ENCODE measurements at places on chromosomes 2 and 18. TPM values are rescaled to one million over a fixed set of nuclear protein-coding genes. Genes with fewer than 3 reads are reported as not detected.

The FSHR gene
- total RNA-seq = 0.28 TPM

The ITPRIPL1 gene
- 1.5 TPM for total RNA-seq

The CERKL gene
- total RNA-seq = not detected

The ZNF804A gene
- not detected for total RNA-seq

DNA sequence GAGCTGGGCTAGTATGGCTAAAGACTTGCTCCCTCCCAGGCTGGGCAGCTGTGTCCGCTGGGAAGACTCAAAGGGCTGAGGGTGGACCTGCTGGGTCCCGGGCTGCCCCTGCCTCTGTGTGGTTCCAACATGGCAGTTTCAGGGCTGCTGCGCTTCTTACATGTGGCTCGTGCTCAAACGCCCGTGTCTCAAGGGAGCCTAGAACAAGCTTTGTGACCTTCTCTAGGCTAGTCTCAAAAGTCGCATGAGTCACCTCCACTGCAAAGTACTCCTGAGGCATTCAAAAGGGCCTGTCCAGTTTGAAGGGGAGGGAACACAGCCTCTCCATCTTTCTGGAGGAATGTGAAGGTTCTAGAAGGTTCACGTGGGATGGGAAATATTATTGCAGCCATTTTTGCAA lies 44.7 kb upstream of the RAB31 start:
- DNase-seq = no peak

The PROKR1 gene
- total RNA-seq = not detected

GRCh38 chr2:37326285-37326684 lies 1.7 kb upstream of the PRKD3 start:
- peak; percentile 72 for DNase-seq

The TMEM163 gene
- 3.1 TPM for total RNA-seq

The KATNAL2 gene
- total RNA-seq = 3.7 TPM

The LYPD6B gene
- total RNA-seq = not detected

- DNase-seq = no peak
These were observed 199.2 kb downstream of the KCNS3 start for GRCh38 chr2:18077704-18078103.

The SERPINB4 gene
- total RNA-seq = not detected

GRCh38 chr2:120470041-120470965 lies 124.4 kb downstream of the INHBB start:
- peak; percentile 92 for DNase-seq

The COPS8 gene
- total RNA-seq = 106 TPM

The TRIM54 gene
- 136 TPM for total RNA-seq

- DNase-seq = no peak
These were observed 289.6 kb upstream of the RAB6C start for GRCh38 chr2:129689653-129690448.

DNA sequence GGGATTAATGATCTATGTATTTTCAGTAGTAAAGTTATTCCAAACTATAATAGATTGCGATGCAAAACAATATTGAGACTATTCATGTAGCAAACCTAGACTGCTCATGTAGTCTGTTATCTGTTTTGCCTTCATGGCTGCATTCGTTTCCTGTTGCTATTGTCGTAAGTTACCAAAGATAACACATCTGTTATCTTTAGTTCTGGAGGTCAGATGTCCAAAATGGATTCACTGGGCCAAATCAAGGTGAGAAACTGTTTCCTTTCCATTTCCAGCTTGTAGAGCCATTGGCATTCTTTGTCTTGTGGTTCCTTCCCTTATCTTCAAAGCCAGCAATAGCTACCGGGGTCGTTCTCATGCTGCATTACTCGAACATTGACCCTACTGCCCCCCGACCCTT lies 20.9 kb downstream of the ITGAV start:
- DNase-seq = no peak

DNA sequence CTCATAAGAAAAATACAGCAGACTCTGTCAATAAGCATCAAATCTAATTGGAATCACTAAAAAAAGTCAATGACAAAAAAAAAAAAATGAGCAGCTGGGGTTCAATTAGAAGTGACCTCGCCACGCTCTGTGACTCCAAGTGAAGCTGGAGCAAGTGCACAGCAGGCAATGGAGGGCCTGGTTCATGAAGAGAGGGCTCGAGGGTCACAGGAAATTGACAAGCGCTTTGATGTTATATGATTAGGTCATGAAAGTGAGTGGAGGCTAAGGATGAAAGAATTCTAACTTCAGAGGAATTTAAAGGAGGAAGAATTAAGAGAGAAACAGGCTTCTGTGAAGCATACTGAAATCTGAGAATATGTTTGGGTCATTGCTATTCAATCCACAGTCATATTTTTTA lies 85.4 kb upstream of the TMEM18 start:
- DNase-seq = no peak

DNA sequence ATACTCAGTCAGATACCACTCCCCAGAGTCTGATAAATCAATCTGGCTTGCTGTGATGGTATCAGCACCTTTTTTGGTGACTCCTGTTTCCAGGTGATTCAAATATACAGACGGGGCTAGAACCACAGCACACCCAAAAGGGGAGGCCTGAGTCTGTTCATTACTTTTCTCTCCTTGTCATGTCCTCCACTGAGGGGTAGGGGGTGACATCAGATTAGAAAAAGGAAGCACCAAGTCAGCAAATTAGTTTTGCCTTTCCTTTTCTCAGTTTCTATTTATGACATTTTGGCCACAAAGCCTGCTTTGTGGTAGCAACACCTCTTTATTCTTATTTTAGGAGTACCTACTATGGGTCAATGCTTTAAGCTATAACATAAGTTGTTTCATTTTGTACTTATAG lies 127.4 kb downstream of the CCDC102B start:
- no peak for DNase-seq

GRCh38 chr2:196206804-196207203 lies 35.4 kb upstream of the STK17B start:
- no peak for DNase-seq

GRCh38 chr18:1104181-1104881 lies 199.7 kb downstream of the ADCYAP1 start:
- DNase-seq = no peak

DNA sequence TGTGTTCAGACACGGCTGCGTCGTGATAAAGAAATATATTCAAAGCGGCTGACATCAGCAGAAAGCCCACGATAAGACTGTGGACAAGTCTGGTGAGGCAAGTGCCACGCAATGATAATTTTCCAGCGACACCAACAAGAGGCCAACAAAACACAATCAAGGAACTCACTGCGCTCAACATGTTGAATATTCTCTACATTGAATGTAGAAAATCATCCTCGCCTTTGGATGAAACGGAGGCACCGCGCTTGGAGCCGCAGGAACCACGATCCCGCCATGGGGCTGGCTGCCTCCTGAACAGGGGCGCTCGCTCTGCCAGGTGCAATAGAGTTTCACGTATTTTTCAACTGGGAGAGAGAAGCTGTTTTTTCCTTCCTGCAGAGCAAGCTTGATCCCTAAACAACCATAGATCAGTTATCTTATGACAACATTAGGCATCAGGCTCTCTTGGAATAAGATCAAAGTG lies 220.3 kb downstream of the ATAD2B start:
- DNase-seq = no peak

GRCh38 chr18:54263904-54264336 lies 5.4 kb upstream of the POLI start:
- no peak for DNase-seq

- peak; percentile 66 for DNase-seq
These were observed 59.9 kb downstream of the SUMO1 start for GRCh38 chr2:202178346-202178958.

DNA sequence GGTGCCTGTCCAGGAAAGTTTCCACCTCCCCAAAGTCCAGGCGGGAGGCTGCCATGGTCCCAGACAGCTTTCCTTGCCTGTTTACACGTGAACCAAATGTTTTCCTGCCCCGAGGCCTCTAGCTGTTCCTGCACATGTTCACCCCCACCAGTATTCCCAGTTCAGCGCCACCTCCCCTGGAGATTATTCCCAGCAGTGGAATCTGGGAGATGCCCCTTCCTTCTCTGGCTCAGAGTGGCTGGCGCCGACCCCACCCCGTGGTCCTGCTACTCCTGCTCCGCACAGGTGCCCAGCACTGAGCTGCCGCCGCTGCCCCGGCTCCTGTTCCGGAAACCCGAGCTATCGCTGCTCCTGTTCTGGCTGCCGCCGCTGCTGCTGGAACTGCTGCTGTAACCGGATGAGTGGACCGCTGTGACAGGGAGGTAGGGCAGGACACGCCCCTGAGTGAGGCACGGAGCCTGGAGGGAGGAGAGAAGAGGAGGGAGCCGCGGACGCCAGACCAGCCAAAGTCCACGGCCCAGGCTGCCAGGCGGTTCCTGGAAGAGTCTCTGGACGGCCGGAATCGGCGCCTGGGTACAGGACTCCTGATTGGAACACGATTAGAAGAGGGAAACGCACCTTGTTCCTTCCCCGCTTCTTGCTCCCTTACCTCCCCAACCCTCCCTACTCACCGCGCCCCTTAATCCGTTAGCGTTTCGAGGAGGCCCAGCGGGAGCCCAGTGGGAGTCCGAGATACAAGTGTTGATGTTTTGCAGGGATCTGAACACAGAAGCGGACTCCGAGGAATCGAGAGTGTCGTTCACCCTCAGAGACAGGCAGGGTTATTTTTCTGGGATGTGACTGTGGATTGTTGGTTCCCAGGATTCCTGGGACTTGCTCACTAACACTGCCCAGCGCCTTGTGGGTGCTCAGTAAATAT lies at the start of gene PDE11A:
Gene PDE11A, minus strand, starts transcription at position 395 of the 919 bp plus-strand sequence. Its CDS starts 340 bp downstream, at position 55.
- DNase-seq = peak; percentile 72

The ACOXL gene
- total RNA-seq = 0.33 TPM

DNA sequence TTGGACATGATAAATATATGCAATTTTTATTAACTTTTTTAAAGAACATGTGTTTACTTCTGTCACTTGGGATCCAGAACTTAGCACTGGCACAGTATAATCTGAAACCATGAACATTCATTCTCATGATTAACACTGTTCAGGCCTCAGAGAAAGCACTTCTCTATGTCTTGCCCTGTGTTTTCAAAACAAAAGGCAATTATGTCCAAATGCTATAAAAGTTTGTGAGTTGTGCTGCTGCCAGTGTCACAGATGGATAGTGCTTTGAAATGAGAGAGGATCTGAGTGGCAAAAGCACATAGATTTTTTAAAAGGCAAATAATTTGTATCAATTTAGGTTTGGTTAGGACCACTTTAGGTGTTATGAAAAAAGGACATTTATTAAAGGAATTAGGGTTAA lies 470.5 kb upstream of the FAM98A start:
- DNase-seq = no peak

The ABCG8 gene
- not detected for total RNA-seq

The COLEC12 gene
- total RNA-seq = 15.3 TPM

- no peak for DNase-seq
These were observed 53.5 kb downstream of the RDH14 start for GRCh38 chr2:18506883-18507509.

Data from right atrium auricular region (tissue), 2 donors.